Right renal cortex interstitium (tissue), 3 donors: ENCODE measurements at places on chromosomes 3 and 15. TPM values are rescaled to one million over a fixed set of nuclear protein-coding genes. Genes with fewer than 3 reads are reported as not detected.
A peak's percentile ranks its signal among the peaks of the same experiment; 100 is the strongest.

GRCh38 chr3:189790658-189791057 lies 159.5 kb downstream of the TP63 start:
- no peak for DNase-seq

GRCh38 chr3:84125760-84126159 lies 833.0 kb upstream of the CADM2 start:
- no peak for DNase-seq

DNA sequence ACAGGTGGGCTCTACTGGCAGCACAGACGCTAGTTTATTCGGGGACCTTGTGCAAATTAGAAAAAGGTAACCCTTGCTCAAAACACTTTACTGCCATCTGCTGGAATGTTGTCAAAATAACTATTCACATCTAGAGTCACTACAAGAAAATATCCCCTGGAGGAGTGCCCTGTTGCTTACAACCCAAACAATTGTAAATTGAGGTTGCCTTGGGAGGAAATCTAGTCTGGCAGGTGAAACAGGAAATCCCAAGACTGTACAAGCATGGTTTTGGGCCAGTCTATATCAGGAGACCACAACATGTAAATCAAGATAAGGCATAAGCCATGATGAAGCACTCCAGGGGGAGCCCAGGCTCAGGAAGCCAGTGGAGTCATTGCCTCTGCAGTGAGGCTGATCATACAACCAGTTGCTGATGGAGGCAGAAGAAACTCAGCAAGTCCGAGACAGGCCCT lies 136.8 kb upstream of the ACP3 start:
- DNase-seq = peak; percentile 29

GRCh38 chr3:17571686-17572085 lies 170.7 kb downstream of the TBC1D5 start:
- DNase-seq = no peak

SOX14 gene
- not detected for polyA plus RNA-seq

DNA sequence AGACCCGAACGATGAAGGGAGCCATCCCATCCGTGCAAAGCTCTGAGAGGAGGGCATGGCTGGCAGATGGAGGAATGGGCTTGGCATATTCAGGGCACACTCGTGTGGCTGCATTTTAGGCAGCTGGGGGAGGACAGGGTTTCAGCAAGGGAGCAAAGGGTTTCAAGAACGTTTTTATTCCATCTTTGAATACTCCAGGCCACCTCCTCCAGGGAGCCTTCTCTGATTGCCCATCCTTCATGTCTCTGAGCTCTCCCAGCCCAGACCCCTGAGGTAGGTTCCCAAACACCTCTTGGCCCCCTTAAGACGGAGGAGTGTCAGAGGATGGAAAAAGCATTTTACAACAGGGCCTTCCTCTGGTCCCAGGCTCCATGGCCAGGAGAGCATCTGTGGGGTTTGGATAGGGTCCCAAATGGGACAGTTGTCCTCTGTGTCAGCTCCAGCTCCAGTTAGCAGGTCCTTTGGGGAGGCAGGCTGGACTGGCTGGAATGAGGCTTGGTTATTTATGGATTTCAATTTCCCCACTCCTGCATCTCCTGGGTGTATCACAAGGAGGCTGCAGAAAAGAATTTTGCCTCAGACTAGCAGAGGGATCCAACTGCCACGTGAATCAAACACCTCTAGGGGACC lies 17.7 kb upstream of the SLC6A1 start:
- DNase-seq = no peak

- DNase-seq = no peak
Measured at GRCh38 chr3:13846716-13847570, 32.9 kb downstream of the WNT7A start.

DNA sequence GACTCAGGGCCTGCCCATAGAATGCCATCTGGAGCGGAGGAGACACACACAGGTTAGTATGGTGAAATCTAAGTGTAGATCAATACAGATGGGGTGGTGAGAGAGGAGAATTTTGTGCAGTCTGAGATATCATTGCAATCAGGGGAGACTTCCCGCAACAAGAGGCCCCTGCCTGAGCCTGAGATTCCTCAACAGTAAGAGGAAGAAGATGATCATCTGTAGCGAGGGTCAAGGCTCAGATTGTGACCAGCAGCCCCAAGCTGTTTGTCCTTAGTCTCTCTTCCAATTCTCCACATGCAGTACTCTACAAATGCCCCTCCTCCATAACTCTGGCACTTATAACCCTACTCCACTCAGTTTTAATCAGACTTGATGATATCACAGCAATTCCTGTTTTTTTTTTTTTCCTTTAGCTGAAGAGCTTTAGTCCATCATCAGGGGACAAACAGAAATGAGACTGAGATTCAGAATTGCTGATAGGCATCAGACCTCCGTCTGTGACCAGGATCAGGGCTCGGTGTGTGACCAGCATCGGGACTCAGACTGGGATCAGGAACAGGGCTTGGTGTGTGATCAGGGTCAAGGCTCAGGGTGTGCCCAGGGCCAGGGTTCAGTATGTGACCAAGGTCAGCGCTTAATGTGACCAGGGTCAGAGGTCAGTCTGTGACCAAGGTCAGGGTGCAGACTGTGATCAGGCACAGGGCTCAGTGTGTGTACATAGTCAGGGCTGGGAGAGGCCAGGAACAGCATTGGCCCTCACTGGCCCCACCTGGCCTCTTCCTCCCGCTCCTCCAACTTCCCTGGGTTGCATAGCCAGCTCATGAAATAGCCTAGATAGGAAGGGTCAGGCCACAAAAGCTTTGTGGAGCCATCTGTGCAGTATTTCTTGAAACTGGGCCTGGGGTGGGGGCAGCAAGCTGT lies 14.1 kb downstream of the LOXL1 start:
- DNase-seq = no peak

GRCh38 chr15:86433983-86434382 lies 354.3 kb downstream of the AGBL1 start:
- no peak for DNase-seq

GRCh38 chr3:59380146-59380545 lies 330.3 kb upstream of the CFAP20DC start:
- DNase-seq = no peak

FANCD2OS gene
- not detected for polyA plus RNA-seq

CRABP1 gene
- polyA plus RNA-seq = 52.7 TPM

DNA sequence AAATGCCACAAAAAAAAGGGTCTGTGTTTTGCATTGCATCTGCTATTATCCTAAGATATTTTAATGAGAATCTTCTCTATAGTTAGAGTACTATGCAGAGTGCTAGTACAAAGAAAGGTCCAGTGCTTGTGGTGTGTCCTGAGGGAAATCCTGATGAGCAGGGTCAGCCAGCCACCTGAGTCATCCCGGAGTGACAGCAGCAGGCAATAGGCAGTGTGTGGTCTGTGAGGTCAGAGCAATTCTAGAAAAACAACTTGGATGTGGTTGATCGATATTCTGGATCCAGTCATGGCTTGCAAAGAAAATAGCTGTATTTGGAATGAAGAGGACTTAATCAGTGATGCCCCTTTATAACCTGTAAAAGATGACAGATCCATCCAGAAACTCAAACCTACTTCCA lies 119.2 kb downstream of the CTNNB1 start:
- no peak for DNase-seq

DNA sequence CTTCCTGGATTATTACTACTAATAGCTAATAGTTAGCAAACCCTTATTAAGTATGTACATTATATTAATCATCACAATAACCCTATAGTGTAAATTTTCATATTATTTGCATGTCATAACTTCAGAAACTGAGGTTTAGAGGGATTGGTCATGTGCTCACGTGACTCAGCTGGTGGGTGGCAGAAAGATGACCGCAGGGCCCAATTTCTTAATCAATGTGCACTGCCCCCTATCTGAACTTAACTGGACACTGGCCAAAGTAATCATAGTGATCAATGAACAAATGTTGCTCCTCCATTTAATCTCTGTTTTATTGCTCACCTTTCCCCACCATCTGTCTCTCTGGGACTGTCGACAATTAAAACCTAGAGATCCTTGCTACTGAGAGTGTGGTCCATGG lies 52.2 kb downstream of the PLD1 start:
- no peak for DNase-seq

ST8SIA2 gene
- 4.7 TPM for polyA plus RNA-seq

ANKRD63 gene
- 0.14 TPM for polyA plus RNA-seq

DNA sequence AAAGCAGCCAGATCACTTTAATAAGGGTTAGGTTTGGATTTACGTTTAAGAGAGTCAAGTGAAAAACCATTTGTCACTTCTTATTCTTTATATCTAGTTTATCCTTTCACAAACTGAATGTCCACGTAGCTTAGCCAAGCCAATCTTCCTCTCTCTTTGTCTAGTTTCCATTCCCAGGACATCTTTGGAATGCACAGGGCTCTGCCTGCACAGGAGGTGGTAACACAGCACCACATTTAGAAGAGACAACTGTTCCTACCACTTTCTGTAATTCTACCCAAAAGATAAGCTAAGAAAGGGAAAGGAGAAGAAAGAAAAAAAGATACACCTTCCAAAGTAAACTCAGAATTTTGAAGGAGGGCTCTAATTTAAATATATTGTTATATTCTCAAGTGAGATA lies 67.9 kb downstream of the IGSF11 start:
- no peak for DNase-seq

OR5K2 gene
- 0.16 TPM for polyA plus RNA-seq

PCCB gene
- polyA plus RNA-seq = 79.6 TPM

TMEM158 gene
- 5.3 TPM for polyA plus RNA-seq

- no peak for DNase-seq
Measured at GRCh38 chr15:42619656-42620371, 44.4 kb downstream of the STARD9 start.

SPINK8 gene
- not detected for polyA plus RNA-seq

DNA sequence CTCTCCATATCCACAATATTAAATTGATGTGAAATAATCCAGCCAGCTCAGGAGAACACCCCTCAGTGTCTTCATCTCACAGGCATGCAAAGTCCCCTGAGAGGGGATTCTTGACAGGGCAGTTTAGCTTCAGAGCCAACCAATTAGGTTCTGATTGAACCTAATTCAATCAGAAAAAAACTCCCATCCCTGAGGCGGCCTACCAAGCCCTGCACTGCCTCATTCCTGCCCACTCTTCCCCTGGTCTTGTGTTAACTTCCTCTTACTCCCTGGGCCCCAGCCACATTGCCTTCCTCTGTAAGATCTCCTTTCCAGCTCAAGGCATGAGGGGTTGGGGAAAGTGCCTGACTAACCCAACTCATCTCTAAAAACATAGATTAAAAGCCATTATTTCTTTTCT lies 46.1 kb downstream of the FRMD4B start:
- no peak for DNase-seq

GRCh38 chr3:180909369-180910127 lies 2.9 kb upstream of the FXR1 start:
- DNase-seq = no peak

GRCh38 chr3:98906230-98906629 lies 4.7 kb upstream of the DCBLD2 start:
- DNase-seq = no peak

ACKR2 gene
- polyA plus RNA-seq = 1.8 TPM

GRCh38 chr15:98085003-98085639 lies 124.6 kb downstream of the ARRDC4 start:
- DNase-seq = no peak

DNA sequence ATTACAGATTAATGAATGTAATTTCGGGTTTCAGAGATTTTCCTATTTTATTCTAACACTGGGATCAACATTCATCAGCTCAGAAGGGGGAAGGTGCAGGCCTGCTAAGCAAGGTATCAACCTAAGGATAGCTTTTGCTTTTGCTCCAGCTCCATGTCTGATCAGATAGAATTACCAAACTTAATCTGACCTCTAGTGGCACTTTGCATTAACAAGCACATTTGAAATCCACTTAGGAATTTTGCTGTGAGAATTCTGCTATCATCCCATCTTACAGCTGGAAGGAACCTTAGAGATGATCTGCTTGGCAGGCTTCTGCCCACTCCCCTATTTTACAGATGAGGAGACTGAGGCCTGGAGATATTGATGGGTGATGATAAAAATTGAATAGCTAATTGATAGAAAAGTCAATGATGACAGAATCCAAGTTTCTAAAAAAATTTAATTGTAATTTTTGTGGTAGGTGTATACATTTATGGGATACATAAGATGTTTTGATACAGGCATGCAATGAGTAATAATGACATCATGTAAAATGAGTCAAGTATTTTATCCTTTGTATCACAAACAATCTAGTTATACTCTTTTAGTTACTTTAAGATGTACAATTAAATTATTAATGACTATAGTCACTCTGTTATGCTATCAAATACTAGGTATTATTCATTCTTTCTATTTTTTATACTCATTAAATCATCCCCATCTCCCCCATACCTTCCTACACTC lies 209.2 kb upstream of the ZPLD1 start:
- DNase-seq = peak; percentile 31

APOD gene
- polyA plus RNA-seq = 1.1 TPM

DNA sequence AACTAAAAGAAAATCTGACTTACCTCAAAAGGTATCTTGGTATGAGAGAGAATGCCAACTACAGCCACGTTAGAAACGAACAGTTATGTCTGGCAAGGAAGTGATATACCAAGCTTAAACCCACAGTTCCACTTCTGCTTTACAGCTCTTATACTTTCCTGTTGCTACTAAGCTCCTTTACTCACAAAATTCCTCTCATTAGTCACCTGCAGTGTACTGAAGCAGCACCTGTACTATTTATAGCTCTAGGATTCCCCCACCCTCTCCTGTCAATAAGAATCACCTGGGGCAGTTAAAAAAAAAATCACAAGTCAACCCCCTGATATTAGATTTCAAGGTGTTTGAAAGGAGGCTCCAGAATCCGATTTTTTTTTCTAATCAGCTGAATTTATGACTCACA lies 2.9 kb upstream of the TMEM266 start:
- DNase-seq = no peak

- DNase-seq = no peak
Measured at GRCh38 chr3:177107461-177108239, 89.6 kb downstream of the TBL1XR1 start.
